ENCODE measurements at places on chromosomes 1 and 21.

DNA sequence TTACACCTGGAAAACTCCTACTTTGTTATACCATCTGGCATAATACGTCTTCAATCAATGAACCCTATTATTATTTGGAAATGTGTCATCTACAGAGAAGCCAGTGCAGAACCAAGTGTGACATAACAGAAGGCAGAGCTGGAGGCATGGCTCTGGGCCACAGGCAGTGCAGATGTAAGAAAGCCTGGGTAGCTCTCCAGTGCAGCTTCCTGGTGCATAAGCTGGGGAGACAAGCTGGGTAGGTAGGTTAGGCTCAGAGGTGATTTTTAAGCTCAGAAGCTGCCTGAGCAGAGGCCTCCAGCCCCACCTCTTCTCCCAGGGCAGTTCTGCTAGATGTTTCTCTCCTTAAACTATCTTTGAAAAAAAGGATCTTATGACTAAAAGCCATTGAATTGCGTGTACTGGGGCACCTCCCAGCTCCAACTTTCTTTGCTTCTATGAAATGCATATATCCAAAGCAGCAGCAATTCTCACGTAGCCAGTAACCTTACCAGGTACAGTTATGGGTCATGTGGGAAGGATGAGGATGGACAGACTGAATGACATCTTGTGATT is 30.7 kb downstream of the AKNAD1 start:
- DNase-seq, result no peak

DNA sequence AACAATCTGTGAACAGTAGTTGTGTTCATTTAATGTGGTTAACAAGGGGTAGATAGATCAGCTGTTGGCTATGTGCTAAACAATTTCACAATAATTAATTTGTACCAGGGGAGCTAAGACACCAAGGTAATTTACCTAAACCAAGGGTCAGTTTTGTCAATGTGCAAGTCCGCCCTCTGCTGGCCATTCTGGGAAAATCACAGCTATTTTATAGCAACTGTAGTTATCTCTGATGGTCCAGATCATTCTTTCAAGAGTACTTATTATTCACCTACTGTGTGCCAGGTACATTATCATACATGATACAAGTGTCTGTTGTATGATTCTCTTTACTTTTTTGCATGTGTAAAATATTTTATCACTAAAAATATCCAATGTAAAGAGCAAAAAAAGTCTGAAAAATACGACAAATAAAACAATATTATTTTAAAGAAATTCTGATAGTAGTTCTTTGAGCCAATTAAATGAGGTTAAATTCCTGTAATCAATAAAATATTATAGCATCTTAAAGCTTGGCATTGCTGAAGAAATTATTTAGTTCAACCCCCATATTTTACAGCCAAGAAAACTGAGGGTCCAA is 312.3 kb upstream of the FAM78B start:
- peak; percentile 32 for DNase-seq

GRCh38 chr1:14706631-14707030 is 108.1 kb downstream of the KAZN start:
- DNase-seq, result no peak

DNA sequence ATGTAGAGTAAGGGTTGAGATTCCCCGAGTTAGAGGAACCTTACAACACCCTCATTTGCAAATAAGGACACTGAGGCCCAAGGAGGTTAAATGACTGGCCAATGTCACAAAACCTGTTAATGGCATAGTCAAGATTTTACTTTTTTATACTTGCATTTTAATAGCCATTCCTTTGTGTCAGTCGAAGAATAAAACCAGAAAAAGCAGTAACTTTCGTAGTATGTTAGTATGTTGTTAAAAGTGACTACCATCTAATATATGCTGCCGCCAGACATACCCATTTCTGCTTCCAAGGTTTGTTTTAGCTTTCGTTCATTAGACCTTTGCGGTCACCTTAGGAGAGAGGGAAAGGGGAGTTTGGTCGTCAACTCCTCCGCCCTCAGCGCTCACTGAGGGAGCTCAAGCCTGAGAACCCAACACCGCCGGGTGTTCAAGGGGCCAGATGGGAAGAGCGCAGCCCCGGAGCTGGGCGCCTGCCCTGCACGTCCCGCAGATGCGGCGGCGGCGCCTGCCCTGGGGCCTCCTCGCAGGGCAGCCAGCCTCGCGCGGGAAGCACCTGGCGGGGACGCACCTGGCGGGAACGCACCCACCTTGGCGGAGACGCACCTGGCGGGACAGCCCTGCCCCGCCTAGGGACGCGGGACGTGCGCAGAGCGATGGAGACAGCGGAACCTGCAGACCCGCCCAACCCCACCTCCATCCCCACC is 466 bp downstream of the VPS26C start:
- DNase-seq, result no peak

- no peak for DNase-seq
These were observed 34.6 kb downstream of the TRAPPC10 start for GRCh38 chr21:44046734-44047133.

DNA sequence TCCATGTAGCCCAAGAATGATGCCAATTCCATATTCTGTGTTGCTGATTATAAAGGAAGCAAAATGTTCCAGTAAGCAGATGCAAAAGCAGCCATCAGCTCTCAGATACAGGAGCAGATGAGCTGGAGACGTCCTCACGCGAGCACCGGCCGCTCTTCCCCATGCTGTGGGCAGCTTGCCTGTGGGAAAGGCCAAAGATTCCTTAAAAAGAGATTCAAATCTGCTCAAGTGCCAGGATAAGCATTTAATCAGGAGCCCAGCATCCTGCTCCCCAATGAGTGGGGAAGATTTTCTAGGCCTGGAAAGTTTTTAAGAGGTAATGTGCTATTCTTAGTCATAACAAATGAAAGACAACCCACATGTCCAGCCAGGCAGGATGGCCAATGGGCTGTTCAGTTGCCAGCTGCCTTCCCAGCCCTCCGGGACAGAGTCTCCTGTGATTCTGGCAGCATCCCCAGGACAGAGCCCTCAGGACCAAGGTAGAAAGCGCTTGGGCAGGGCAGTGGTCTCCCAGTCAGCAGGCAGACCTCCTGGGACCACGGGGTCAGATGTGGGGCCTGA is 108.2 kb upstream of the TMPRSS2 start:
- no peak for DNase-seq

GRCh38 chr1:153958961-153959260 is 499 bp upstream of the CRTC2 start:
- DNase-seq, result no peak

GRCh38 chr1:55120538-55120937 is 81.2 kb downstream of the PCSK9 start:
- no peak for DNase-seq

- no peak for DNase-seq
These were observed 51.6 kb downstream of the SLC30A10 start for GRCh38 chr1:219876798-219877209.

DNA sequence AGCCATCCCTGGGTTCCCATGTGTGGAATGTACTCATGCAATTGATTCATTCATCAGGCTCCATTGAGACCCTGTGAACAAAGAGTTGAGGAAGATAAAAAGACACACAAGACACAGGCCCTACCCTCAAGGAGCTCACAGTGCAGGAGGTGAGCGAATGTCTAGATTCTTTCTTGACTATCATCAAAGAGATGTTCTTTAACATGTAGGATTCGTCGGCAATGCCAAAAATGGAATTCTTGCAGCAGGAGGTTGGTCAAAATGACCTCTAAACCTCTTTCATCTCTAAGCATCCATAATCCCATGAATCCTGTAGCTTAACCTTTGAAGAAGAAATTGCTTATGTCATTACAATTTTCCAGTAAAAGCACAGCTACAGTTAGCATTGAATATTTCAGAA is 27.9 kb upstream of the TTF2 start:
- no peak for DNase-seq

GRCh38 chr1:29451368-29451892 is 215.1 kb downstream of the PTPRU start:
- DNase-seq, result no peak

DNA sequence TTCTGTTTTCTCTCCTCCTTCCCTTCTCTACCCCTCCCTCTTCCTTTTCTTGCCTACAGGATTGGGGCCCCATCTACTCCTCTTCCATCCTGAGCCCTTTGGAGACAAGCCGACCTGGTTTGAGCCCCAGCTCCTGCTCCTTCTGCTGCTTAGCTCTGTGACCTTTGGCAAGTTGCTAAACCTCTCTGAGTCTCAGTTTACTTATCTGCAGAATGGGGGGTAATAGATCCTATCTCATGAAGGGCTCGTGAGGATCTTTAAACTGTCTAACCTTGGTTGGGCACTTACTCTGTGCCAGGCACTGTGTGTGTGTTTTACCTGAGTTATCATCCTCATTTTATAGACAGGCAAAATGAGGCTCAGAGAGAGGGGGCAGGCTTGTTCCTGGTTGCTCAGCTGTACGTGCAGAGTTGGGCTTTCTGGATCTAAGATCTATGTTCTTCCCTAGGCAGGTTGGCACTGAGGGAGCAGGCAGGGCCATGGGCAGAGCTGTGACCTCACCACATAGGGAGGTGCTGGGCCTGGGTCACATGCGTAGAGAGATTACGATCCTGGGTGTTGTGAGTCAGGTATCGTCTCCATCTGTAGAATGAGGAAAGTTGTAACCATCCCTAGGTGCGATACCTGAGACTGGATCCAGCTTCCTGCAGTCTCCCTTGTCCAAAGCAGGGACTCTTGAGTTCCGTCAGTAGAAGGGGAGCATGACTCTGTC is 58.5 kb downstream of the FOXO6 start:
- no peak for DNase-seq

DNA sequence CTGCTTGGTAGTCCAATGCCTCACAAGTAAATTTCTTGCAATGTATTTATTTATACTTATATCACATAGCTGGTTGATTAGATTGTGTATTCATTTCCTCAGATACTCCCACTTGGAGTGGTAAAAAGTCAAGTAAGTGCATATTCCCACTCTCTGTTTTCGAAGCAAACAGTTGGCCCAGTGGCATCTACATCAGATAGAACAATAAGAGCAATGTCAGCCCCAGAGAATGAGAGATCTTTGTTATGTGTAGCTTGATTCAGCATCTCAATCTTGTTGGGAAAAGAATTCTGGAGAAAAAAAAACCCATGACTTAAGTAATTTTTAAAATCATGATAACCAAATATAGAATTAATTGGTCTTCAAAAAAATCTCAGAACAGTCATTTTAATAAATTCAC is 25.5 kb downstream of the RGL1 start:
- no peak for DNase-seq

DNA sequence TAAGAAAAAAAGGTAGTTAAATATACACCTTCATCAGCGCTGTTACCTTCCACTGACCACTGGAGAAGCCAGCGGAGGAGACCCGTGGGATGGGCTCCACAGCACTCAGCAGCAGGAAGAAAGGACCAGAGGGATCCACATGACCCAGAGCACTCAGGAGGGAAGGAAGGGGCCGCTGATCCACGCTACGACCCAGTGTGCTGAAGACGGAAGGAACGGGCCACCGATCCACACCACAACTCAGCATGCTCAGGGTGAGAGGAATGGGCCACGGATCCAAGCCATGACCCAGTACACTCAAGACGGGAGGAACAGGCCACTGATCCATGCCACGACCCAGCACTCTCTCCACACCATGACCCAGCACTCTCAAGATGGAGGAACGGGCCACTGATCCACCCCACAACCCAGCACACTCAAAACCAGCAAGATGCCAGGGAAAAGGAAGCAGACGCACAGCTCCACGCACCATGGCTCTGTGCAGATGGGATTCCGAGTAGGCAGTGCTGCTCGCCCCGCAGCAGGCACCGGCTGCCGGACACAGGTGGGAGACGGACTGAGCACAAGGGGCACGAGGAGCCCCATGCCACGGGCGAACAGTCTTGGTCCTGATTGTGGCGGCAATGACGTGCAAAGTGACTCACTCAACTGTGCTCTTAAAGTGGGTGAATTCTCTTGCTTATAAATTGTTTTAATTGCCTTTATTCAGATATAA is 8.7 kb downstream of the WRAP73 start:
- DNase-seq, result no peak

DNA sequence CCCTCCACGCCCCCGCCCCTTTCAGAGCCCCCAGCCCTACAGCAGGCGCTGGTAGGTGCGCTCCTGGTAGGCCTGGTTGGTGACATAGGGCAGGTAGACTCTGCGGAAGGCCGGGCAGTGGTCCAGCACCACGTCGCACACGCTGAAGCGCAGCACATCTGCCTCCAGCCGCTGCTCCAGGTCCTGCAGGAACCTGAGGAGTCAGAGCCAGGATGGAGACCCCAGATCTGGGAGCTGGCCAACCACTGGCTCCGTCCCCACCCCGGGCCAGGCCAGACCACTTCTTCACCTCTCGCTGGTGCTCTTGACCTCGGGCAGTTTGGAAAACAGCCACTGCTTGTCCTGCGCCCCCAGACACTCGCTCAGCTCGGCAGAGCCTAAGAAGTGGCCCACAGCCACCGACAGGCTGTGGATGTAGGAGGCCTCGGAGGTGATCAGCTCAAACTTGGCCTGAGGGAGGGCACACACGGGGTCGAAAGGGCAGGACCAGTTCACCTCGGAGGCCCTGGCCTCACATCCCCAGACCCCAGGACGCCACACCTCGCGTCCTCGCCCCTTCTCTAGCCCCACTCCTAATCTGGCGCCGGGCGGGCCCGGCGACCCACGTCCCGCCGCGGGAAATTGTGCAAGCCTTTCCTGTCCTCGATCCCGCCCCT is 6.4 kb downstream of the ARHGEF19 start:
- no peak for DNase-seq

- DNase-seq, result no peak
These were observed 4.4 kb upstream of the HNRNPU start for GRCh38 chr1:244868484-244869363.
